ENCODE measurements at places on chromosomes 5 and 9. TPM values are rescaled to one million over a fixed set of nuclear protein-coding genes. Genes with fewer than 3 reads are reported as not detected.

- H3K27me3 ChIP-seq = no peaks in the 10 kb centered on the region
- H3K36me3 ChIP-seq = no peaks in the 10 kb centered on the region
- no peak overlapping the region for H3K27ac ChIP-seq
- no peak for DNase-seq
- no peaks in the 10 kb centered on the region for H3K4me1 ChIP-seq
These were observed 666.8 kb upstream of the GRAMD2B start for GRCh38 chr5:125756456-125756855.

- DNase-seq = no peak
- H3K27me3 ChIP-seq = no peaks in the 10 kb centered on the region
- H3K4me1 ChIP-seq = peaks cover 55% of the 10 kb centered on the region
- H3K4me3 ChIP-seq = no peak overlapping the region
These were observed 43.6 kb downstream of the ENC1 start for GRCh38 chr5:74596927-74597326.

DNA sequence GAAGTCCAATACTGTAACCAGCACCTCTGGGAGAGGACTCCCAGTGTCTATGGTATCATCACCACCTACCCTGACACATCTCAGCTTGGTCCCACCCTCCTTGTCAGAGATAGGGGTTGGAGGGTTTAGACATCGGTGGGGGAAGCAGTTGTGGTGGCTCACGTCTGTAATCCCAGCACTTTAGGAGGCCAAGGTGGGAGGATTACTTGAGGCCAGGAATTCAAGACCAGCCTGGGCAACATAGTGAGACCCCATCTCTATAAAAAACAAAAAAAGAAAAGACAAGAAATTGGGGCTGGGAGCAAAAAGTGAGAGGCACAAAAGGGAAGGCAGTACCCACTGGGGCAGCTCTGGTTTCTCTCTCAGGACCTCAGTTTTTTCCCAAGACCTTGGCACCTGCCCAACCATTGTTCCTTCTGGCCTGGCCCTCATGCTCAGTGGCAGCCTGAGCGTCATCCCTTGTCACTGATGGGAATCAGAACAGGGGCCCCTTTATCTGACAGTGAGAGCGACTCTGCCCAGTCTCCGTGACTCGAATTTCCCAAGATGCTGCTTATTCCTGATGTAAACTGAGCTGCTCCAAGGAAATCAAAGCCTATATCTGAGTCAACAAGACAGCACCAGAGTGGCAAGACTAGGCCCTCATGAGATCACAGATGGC is 80.5 kb upstream of the HSPA9 start:
- H3K27ac ChIP-seq = no peak overlapping the region
- H3K4me1 ChIP-seq = peaks cover 31% of the 10 kb centered on the region
- H3K27me3 ChIP-seq = peaks cover 26% of the 10 kb centered on the region
- no peak overlapping the region for H3K4me3 ChIP-seq

- H3K27ac ChIP-seq = no peak overlapping the region
- H3K4me1 ChIP-seq = peaks cover 28% of the 10 kb centered on the region
- DNase-seq = no peak
- no peak overlapping the region for H3K4me3 ChIP-seq
- no peaks in the 10 kb centered on the region for H3K36me3 ChIP-seq
These were observed 7.1 kb upstream of the TEX48 start for GRCh38 chr9:114688909-114689610.

DNA sequence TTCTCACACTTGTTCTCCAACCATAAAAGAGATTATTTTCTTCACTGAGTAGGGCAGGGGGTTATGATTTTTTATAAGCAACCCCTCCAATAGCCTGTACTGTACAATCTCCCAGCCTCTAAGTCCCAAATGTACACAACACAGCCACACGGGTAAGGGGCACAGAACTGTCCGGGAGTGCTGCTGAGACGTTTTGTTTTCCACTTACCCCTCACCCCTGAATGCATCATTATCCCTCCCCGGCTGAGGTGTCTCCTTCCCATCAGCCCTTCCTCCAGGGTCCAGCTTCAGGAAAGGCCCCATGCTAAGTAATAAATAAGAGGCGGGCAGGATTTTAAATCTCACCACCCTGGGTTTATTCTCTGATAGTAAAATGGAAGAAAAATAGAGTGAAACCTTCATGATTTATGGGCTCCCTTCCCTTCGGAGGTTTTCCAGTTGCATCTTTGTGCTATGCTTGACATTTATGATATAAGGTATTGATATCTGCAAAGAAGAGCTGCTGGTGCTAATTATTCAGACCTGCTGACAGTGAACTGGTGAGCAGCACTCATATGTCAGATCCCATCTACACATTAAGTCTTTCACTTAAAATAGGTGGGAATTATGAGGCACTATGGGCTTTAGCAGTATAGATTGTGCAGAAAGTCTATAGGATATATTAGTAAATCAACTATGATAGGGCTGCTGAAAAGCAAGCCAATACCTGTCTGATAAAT is 67.2 kb upstream of the MEGF10 start:
- no peak overlapping the region for H3K27ac ChIP-seq
- H3K4me3 ChIP-seq = no peak overlapping the region
- peaks cover 11% of the 10 kb centered on the region for H3K27me3 ChIP-seq
- H3K36me3 ChIP-seq = no peaks in the 10 kb centered on the region

- no peak overlapping the region for H3K27ac ChIP-seq
- H3K4me1 ChIP-seq = no peaks in the 10 kb centered on the region
- peak; percentile 15 for DNase-seq
These were observed 41.1 kb downstream of the ISOC1 start for GRCh38 chr5:129135633-129136032.

DNA sequence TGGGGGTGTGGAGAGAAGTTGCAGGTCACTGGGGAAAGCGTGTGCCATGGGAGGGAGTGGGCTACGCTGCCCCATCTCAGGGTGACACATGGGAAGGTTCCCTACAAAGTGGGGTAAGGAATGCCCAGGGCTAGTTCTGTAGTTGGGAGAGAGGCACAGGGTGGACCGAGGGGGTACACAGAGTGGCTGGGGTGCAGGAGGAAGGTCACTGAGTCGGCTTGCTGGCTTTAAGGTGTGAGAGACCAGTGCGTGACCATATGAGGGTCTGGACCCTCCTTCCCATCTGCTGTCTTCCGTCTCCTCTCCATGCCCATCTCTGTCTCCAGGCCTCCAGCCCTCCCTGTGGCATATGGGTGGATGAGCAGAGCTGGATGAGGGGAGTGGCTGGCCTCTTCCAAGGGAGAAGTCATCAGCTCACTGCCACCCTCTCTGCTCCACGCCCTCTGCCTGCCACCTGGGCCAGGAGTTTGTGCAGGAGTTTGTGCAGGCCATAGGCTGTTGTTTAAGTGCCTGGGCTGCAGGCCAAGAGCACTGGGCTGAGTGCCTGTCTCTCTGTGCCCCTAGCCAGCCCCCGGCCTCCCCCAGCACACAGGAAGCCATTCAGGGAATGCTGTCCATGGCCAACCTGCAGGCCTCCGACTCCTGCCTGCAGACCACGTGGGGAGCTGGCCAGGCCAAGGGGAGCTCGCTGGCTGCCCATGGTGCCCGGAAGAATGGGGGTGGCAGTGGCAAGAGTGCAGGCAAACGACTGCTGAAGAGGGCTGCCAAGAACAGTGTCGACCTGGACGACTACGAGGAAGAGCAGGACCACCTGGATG is 96.8 kb downstream of the PHF2 start:
- peaks cover 4% of the 10 kb centered on the region for H3K36me3 ChIP-seq
- H3K27ac ChIP-seq = no peak overlapping the region
- H3K27me3 ChIP-seq = no peaks in the 10 kb centered on the region
- H3K4me1 ChIP-seq = no peaks in the 10 kb centered on the region
- DNase-seq = no peak

- no peak overlapping the region for H3K4me3 ChIP-seq
- H3K4me1 ChIP-seq = no peaks in the 10 kb centered on the region
- no peak for DNase-seq
- H3K36me3 ChIP-seq = no peaks in the 10 kb centered on the region
These were observed 40.2 kb upstream of the TMED7 start for GRCh38 chr5:115666023-115666422.

DNA sequence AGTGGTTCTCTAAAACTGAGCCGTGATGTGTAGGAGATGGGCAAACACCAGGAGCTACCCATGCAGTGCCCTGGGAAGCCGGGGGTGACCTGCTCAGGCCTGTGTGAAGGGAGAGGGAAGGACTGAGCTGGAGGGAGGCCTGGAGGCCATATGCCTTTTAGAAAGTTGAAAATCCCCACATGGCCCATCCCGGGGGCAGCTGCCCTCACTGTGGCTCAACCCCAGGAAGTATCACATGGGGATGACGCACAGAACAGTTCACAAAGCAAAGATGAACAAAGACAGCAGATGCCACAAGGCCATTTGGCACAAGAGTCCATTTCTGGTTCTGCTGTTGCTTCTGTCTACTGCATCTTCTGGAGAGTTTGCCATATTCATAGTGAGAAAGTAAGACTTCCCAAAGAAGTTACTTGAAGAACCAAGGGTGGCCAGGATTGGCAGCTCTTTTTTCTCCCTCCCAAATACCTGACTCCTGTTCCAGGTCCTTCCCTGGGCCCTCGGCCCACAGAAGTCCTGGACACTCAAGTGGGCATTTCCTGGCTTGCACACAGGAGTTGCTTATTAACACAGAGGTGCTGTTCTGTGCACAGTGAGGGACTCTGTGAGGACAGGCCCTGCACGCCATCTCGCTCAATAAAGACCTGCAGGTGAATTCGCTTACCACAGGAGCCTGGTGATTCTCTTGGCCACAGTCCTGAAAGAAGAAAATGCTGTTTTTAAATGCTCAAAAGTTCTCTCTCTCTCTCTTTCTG is 25.1 kb downstream of the ACSL6 start:
- H3K27ac ChIP-seq = no peak overlapping the region
- H3K4me3 ChIP-seq = no peak overlapping the region
- H3K4me1 ChIP-seq = no peaks in the 10 kb centered on the region
- DNase-seq = no peak
- H3K36me3 ChIP-seq = no peaks in the 10 kb centered on the region

DNA sequence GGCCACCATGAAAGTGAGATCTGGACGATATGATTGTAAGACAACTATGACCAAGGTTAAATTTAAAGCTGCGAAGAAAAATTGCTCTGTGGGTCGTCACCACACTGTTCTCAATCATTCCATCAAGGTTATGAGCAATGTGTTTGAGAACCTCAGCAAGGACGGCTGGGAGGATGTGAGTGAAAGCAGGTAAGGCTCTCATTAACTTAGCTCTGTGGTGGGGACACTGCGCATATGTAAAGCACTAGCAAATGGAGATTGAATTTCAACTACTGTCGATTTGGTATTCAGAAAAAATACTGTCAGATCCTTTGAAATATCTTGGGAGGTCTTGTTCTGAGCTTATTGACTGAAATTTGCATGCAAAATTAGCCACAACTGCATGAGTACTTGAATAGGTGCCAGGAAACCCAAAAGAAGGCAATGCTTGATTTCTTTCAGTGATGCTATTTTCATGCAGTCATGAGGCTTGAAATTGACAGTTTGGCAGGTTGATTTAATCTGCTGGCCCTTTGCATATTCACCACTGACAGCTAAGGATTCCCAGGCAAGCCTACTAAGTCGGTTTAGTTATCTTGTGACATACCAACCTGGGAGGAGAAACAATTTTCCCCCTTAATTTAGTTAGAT is 183.9 kb upstream of the SH3GL2 start:
- H3K4me1 ChIP-seq = no peaks in the 10 kb centered on the region
- H3K27ac ChIP-seq = no peak overlapping the region
- no peaks in the 10 kb centered on the region for H3K27me3 ChIP-seq
- no peak for DNase-seq
- no peaks in the 10 kb centered on the region for H3K36me3 ChIP-seq

IL3 gene
- total RNA-seq = not detected

TMEM174 gene
- not detected for total RNA-seq

SPINK13 gene
- not detected for total RNA-seq

CATSPER3 gene
- 1.4 TPM for total RNA-seq

HTR1A gene
- not detected for total RNA-seq

All from Calu3 (cell line).